ENCODE measurements at places on chromosomes 16 and 17.

- no peak for DNase-seq
Observed at GRCh38 chr16:76931186-76931585, 259.8 kb upstream of the MON1B start.

DNA sequence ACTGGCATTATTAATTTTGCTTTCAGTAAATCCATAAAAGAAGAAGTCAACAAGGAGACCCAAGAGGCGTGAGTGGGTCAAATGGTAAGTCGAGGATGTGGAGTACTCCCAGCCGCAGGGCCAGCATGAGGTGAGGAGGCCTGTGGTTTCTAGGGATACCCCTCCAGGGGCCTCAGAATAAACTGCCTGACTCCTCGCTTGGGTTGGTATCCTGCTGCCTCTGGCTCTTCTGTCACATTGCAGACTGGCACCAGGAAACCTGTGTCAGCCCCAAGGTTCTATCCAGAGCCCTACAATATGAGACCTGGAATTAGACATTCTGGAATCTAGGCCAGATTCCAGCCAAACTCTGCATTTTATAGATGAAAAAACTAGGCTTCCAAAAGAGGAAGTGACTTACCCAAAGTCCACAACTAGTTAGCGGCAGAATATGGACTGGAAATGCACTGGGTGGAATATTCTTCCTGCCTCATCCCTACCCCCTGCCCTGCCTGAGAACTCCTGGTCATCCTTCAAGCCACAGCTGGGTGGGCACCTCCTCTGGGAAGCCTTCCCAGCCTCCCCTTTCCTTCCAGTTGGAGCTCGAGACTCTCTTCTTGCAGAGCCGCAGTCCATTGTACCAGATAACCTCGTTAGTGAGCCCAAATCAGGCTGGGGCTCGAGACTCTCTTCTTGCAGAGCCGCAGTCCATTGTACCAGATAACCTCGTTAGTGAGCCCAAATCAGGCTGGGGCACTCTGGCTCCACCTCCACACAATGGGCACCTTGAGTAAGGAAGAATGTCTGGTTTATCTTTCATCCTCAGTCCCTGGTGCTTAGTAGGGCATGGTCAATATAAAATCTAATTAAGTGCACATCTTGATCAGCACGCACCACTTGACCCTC, 22.6 kb downstream of the C17orf67 start:
- DNase-seq: no peak

- no peak for DNase-seq
Observed at GRCh38 chr17:20173091-20173490, 163.9 kb downstream of the SPECC1 start.

DNA sequence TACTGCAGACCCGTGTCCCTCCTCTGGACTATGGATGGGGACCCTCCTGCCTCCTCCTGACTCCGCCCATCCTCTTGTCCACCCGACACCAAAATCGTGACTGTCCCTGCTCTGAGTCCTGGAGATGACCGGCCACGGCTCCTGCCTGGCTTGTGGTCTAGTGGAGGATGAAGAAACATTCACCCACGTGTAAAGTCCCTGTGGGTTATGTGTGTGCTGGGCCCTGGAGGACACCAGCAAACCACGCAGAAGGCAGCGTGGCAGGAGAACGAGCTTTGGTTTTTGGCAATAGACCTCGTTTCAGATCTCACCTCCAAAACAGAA, 11.9 kb downstream of the SPNS2 start:
- DNase-seq: no peak

DNA sequence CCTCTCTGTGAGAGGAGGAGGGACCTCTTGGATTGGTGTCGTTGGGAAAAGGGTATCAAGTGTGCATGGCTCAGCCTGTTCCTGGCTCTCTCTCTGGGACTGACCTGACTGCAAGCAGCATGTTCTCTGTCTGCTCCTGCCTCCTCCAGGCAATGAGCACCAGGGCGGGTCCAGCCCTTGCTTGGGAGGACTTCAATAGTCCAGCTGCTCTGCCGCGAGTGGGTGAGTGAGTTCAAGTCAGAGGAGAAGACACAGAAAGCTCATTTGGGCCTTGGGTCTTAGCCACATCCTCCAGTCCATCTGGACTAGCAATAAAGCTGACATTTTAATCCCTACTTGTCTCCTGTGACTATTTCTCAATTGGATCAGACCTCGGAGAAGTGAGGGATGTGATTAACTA, 25.2 kb upstream of the TNS4 start:
- no peak for DNase-seq
